Stomach (tissue), 19 donors: ENCODE measurements at places on chromosomes 16 and 17. TPM values are rescaled to one million over a fixed set of nuclear protein-coding genes. Genes with fewer than 3 reads are reported as not detected.

DNA sequence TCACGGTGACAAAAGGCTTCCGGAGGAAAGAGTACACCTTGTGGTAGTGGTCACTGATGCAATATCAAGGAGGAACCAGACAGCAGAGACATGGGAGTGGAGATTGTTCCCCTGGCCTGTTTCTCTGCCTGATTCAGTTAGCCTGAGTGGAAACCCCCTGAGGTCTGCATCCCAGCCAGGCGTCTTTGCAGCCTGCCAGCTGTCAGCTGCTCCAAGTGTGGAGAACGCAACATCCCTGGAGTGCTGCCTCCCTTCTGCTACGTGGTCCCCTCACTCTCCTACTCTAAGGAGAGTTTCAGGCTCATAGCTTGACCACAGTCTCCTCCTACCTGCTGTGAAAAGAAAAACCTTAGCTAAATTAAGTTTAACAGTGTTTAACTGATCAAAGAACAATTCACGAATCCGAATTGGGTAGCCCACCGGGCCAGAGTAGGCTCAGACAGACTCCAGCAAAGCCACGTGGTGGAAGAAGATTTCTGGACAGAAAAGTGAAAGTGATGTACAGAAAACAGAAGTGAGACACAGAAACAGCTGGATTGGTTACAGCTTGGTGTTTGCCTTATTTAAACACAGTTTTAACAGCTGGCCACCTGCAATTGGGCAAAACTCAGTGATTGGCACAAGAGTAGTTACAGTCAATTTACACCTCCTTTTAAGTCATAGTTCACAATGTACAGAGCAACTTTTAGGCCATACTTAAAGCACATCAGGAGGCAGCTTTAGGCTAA lies 188.6 kb downstream of the DNAH9 start:
- no peak for DNase-seq

GRCh38 chr17:17258998-17259397 lies 22.0 kb upstream of the FLCN start:
- no peak for DNase-seq

MEFV gene
- 1.0 TPM for total RNA-seq

NEUROD2 gene
- not detected for total RNA-seq

SMTNL2 gene
- total RNA-seq = not detected

- DNase-seq = no peak
These were observed 74.1 kb upstream of the TBX2 start for GRCh38 chr17:61325382-61326073.

KRTAP1-1 gene
- total RNA-seq = not detected

- DNase-seq = peak; percentile 77
These were observed 3.4 kb downstream of the NOD2 start for GRCh38 chr16:50696575-50697420.

UNC13D gene
- total RNA-seq = 9.0 TPM

SGCA gene
- total RNA-seq = 21.4 TPM

- DNase-seq = no peak
These were observed 27.3 kb downstream of the STAT5A start for GRCh38 chr17:42315402-42316156.

CRYM gene
- not detected for total RNA-seq

TMIGD1 gene
- not detected for total RNA-seq

DNA sequence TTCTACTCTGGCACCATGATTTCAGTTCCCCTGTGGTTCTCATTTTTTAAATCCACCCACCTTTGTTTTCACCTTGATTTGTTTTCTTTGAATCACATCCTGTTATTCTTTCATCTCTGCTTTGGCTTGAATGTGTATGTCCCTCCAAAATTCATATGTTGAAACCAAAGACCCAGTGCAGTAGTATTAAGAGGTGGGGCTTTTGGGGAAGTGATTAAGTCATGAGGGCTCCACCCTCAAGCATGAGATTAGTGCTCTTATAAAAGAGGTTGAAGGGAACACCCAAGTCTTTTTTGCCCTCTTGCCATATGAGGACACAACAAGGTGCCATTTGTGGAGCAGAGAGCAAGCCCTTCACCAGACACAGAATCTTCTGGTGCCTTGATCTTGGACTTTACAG lies 382.3 kb downstream of the SLC39A11 start:
- DNase-seq = no peak

DNA sequence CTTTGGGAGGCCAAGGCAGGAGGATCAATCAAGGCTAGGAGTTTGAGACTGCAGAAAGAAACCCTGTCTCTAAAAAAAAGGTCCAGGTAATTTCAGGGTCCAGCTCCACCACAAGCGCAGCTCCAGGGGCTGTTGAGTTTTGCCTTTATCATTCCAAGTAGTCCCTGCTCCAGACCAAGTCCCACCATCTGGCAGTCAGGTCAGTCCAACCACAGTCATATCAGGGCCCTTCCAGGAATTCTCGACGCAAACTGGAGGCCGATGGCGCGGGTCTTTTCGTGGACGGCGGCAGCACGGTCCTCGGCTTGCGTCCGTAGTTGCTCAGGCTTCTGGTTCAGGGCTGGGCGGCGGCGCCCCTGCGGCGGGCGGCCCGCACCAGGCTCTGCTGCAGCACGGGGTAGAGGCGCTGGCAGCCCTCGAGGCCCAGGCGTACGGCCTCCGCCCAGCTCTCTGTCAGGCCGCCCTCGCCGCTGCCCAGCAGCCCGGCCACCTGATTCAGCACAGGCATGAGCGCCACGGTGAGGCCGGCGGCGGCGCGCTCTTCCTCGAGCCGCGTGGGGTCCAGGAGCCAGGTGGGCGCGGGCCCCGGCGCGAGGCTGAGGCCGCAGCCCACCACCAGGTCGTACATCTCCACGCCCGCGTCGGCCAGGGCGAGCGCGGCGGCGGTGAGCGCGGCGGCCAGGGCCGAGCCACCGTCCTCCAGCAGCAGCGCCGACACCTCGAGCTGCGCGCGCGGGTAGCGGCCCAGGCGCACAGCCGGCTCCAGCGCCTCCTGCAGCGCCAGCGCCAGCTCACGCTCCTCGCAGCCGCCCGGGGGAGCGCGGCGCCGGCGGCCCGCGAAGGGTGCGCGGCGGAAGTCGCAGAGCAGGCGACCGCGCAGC lies 752 bp downstream of the EXOSC6 start:
- peak; percentile 77 for DNase-seq

GRCh38 chr17:31748881-31749280 lies 110.2 kb downstream of the COPRS start:
- no peak for DNase-seq

DNA sequence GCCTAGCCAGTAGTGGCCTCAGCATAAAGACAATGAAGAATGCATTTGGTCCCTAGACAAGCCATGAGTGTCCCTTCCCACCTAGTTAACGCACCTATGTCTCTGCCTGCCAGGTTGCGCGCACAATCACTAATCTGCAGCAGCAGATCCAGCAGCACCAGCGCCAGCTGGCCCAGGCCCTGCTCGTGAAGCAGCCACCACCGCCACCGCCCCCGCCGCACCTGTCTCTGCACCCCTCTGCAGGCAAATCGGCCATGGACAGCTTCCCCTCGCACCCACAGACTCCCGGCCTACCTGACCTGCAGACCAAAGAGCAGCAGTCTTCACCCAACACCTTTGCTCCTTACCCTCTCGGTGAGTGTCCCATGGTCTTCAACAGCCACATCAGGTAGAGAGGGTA lies 41.8 kb downstream of the TMC6 start:
- DNase-seq = no peak

DNA sequence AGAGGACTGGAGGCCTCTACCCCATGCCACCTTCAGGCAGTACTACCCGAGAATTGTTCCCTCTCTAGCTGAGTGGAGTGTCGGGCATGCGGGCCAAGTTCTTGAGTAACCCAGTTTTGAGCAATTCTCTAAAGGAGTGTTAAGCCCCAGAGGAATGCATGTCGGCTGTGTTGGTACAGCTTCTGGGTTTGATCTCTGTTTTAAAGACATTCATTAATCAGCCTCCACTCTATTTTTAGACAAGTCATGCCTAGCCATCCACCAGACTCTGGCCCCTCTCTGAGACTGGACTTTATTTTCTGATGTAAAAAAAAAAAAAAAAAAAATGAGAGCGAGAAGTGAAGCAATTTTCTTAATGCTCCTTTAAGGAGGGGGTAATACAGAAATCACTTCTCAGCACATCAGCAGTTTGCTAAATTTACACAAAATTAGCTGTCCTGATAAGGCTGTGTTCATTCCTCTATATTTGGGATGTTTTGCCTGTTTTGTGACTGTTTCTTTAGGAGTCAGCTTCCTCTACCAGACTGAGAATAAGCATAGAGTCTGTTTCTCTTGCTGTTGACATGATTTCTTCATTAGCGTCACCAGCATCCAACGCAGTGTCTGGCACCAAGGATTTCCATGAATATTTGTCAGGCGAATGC lies 88.7 kb downstream of the AXIN2 start:
- DNase-seq = no peak

DNA sequence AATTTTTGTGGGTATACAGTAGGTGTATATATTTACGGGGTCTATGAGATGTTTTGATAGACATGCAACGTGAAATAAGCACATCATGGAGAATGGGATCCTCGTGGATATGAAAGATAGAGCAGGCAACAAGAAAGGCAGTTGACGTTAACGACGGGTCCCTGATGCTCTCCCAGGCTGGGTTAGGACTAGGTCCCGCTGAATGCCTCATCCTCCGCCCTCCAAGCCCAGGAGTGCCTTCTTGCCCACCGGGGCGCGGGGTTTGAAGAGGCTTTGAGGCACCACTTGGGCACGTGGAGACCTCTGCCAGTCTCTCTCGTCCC lies 9.5 kb upstream of the ZFP90 start:
- no peak for DNase-seq

DNA sequence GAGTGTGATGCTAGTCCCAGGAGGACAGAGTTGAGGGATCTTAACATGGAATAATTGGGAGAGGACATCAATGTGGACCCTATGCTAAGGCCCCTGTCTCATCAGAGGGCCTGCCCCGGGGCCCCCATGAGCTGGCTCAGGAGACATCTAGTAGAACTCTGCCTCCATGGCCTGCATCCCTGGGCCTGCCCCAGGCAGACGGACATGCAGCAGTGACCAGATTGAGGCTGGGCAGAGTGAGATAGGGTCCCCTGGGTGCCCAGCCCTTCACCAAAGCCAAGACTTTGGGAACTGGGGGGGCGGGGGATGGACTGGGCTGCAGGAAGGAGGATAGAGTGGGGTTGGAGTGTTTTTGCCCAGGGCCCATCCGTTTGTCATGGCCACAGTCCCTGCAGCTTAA lies 115.2 kb downstream of the CCDC182 start:
- no peak for DNase-seq

- DNase-seq = no peak
These were observed 23.5 kb downstream of the CACNG1 start for GRCh38 chr17:67067571-67068482.

DNA sequence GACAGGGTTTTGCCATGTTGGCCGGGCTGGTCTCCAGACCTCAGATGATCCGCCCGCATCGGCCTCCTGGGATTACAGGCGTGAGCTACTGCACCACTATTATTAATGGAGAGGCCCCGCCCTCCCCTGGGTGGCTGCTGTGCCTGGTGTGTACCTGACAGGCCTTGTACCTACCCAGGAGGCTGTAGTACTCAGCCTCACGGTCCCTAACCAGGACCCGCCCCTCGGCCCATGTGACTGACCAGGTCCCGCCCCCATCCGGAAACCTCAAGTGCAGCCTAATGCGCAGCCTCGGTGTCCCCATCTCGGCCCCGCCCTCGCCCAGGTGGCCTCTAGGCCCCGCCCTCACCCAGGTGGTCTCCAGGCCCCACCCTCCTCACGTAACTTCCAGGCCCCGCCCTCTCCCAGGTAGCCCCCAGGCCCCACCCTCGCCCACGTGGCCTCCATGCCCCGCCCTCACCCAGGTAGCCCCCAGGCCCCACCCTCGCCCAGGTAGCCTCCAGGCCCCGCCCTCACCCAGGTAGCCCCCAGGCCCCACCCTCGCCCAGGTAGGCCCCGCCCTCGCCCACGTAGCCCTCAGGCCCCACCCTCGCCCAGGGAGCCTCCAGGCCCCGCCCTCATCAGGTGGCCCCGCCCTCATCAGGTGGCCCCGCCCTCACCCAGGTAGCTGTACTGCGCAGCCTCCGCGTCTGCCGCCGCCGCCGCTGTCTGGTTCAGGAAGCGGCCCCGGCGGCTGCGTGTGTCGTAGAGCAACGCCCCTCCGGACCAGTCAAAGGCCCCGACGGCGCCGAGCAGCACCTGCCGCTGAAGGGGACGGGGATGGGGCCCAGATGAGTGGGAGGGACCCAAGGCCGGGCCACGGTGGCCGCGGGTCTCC lies 31.0 kb downstream of the HASPIN start:
- peak; percentile 97 for DNase-seq

GCGR gene
- 0.55 TPM for total RNA-seq

DNA sequence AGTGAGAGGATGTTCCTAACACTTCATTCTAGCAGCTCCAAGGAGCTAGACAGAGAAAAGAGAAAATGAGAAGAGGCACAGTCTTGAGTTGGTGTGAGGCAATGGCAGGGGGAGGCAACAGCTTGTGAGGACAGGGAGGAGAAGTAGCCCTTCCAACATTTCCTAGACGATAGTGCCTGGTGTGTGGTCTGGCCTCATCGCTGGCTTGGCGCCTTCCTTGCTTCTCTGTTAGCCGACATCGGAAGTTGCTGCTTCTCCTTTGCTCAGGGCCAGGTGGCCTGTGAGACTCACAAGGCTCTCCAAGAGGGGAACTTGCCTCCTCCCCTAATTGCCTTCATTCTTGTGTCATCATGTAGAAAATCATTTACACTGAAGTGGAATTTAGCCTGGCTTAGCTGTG lies 208.7 kb downstream of the MAP2K4 start:
- DNase-seq = peak; percentile 50

GRCh38 chr16:19601083-19601976 lies 45.8 kb downstream of the VPS35L start:
- DNase-seq = peak; percentile 72

GRCh38 chr16:30588651-30589050 lies 3.2 kb upstream of the ZNF785 start:
- no peak for DNase-seq

- DNase-seq = peak; percentile 56
These were observed 898 bp downstream of the SNAI3 start for GRCh38 chr16:88685156-88686061.

DNA sequence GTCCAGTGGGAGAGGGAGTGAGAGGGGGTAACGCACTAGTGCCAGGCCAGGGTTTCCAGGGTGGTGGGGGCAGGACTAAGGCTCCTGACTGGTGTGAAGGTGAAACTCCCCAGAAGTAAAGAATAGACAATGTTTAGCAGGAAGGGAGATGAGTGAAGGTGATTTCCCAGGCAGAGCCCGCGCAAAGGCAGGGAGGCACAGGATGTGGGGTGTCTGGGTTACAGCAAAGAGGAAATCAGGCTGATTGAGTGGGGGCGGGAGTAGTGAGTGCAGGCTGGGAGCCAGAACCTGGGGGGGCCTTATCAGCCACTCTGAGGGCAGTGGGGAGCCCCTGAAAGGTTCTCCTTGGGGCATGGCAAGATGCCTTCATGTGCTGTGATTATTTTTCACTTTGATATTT lies 167.5 kb downstream of the UTP18 start:
- no peak for DNase-seq

LRRC46 gene
- total RNA-seq = not detected
